Activated naive CD8-positive, alpha-beta T cell treated with anti-CD3 and anti-CD28 coated beads, Interleukin-2, amount 10 ng/mL, durations not matched to agents 7 days and 5 days (primary cell): ENCODE measurements at places on chromosomes 4 and X. TPM values are rescaled to one million over a fixed set of nuclear protein-coding genes. Genes with fewer than 3 reads are reported as not detected.

DNA sequence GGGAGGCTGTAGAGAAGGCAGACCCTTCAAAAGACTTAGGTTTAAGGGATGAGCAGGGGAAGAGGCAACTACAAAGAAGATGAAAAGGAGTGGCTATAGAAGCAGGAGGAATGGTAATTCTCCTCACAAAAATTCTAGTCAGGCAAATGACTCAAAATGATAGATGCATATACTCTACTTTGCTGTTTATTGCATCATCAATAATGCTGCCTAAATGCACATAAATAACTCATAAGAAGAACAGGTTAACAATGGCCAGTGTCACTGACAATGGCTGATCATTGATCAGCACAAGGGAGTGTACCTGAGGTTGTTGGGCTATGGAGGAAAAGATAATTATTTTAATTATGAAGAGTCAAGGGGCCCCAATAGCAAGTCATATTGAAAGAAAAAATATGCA lies 184.7 kb upstream of the ETNPPL start:
- no peak for DNase-seq
- H3K4me1 ChIP-seq, result peaks cover 5% of the 10 kb centered on the region
- H3K27me3 ChIP-seq, result peaks cover 5% of the 10 kb centered on the region
- no peak overlapping the region for H3K4me3 ChIP-seq
- H3K27ac ChIP-seq, result no peak overlapping the region
- no peaks in the 10 kb centered on the region for H3K36me3 ChIP-seq

Gene TKTL1
- 1.2 TPM for total RNA-seq

DNA sequence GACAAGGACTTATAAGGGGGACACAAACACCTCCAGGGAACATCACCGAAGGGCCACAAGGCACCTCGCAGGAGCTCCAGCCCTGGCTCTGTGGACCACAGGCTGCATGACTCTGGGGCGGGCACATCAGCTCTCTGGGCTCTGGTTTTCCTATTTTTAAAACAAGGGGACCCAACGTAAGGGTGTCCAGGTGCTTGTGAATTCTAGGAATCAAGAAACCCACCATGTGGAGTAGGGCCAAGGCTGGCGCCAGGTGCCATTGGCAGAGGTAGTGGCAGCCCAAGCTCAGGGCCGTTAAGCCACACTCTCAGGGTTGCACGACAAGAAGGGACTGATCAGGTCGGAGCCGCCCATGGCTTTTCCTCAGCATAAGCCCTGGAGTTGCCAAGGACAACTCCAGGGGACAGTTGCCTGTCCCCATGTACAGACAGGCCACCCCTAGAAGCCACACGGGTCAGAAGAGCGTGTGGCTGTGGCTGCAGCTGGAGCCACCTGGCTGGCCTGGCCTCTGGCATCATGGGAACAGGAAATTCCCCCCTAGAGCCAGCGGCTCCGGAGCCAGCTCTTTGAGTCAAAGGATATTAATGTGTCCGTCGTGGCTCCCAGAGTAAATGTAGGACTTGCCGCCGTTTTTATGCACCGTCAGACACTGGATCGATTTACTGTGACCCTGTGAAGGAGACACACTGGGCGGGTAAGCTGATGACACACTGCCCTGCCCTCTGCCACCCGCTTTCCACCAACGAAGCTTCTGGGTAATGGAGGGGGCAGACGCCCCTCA lies 32.5 kb downstream of the WDR1 start:
- no peak overlapping the region for H3K27ac ChIP-seq
- H3K4me3 ChIP-seq, result no peak overlapping the region
- H3K36me3 ChIP-seq, result peaks cover 26% of the 10 kb centered on the region
- DNase-seq, result peak; percentile 19
- H3K4me1 ChIP-seq, result peaks cover 2% of the 10 kb centered on the region

- H3K36me3 ChIP-seq, result no peaks in the 10 kb centered on the region
- no peak overlapping the region for H3K27ac ChIP-seq
- peaks cover 11% of the 10 kb centered on the region for H3K27me3 ChIP-seq
- H3K4me3 ChIP-seq, result no peak overlapping the region
- no peak for DNase-seq
Observed at GRCh38 chr4:123706973-123707372, 310.4 kb downstream of the SPRY1 start.

DNA sequence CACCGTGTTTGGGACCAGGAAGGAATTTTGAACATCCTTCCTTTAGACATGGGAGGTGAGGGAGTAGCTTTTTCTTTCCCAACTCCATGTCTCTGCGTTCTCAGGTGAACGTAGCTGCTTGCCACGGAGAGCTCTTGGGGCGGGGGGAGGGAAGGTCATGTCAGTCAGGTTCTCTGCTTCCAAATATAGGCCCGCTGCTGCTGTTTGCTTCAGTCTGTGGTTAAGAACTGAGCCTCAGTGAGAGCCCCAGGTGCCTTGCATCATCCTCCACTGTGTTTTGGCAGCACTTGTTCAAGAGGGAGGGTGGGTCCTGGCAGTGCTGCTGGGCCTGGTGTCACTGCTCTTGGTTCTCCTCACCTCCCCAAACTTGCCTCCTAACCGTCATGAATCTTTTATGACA lies 46.5 kb downstream of the HADH start:
- peaks cover 26% of the 10 kb centered on the region for H3K36me3 ChIP-seq
- peak; percentile 64 for DNase-seq
- H3K4me3 ChIP-seq, result peak overlapping the region; percentile 80
- peak overlapping the region; percentile 92 for H3K27ac ChIP-seq
